ENCODE measurements at places on chromosomes 7 and 10.

GRCh38 chr7:114662002-114662677 lies 247.5 kb downstream of the FOXP2 start:
- DNase-seq = no peak

DNA sequence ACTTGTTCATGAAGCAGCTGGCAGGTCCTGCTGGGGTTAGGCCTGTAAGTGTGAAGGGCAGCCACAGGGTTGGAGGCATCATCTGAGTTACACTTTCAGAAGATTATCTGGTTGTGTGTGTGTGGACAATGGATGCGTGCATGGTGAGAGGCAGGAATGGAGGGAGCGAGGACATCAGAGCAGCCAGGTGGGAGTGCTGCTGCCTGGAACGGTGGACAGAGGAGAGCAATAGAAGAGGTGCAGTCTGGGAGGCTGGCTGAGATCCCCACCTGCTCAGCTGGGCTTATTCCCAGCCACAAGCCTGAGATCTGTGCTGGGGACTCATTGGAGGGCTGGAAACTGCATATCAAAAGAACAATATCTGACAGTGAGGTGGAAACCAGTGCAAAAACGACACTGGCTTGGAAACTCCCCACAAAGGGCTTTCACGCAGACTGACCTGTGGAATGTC lies 17.9 kb downstream of the ZNF488 start:
- no peak for DNase-seq

DNA sequence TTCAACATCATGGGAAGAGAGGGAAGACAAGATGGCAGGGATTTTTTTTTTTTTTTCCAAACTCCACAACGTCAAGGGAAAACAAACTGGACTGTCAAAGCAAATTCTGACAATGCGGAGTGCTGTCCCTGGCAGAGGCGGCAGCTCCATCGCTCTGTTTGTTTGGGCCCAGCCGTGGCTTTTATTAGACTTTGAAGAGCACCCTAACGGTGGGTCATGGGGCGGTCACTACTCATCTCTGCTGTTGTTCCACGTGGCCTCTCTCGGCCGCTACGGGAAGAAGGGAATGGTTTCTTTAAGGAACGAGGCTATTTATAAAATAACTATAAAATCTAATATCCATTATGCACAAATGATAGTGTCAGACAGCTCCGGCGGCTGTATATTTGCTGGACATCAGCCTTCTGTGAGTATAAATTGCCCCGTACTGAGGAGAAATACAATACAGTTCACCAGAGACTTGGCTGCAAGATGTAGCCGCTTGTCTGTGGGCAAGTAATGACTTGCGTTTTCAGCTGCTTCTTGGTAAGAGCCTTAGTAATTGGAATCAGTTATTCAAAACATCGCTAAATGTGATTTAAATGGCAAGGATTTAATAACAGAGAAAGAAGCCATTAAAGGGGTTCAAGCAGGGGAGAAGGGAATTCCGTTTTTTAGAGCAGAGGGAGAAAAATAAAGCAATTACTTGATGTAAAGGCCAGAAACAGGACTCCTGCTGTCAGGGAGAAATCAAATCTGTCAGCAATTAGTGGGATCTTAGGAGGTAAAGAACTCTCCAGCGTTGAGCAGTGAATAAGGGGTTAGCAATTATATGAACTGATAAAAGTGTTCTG lies 61.7 kb upstream of the RAB11FIP2 start:
- DNase-seq = no peak

- no peak for DNase-seq
These were observed 99.8 kb downstream of the SND1 start for GRCh38 chr7:127751490-127752448.

GRCh38 chr10:132806561-132807003 lies 20.6 kb upstream of the NKX6-2 start:
- DNase-seq = no peak

DNA sequence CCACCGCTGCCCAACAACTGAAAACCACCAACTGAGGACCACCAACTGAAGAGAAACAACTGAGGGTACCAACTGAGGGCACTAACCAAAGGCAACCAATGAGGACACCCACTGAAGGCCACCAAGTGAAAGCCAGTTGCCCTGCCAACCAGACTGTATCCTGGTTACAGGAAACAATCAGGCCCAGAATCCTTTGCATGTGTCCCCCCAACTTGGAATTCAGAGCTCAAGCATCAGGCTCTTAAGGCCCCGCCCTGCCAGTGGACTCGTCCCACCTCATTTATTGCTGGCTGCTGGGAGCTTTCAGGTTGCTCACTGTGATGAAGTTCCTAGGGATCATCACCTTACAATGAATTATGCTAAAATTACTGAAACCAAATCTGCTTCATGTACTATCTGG lies 76.6 kb upstream of the ABI1 start:
- no peak for DNase-seq

DNA sequence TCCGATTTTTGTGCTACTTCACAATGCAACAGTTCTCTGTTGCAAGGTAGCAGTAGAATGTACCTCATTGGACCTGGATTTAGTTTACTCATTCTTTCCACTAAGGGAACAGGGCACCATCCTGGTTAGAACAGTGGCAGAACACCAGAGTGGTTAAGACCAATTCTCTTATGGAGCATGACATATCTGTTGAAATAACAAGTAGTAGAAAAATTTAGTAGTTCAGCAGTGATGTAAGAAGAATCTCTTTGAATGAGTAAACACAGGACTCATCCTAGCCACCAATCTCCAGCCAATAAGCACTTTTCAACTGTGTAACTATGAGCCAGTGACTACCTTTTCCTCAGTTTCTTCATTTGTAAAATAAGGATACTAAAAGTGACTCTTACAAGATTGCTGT lies 2.4 kb downstream of the ANKRD22 start:
- DNase-seq = no peak

GRCh38 chr7:135790371-135790977 lies 41.9 kb upstream of the FAM180A start:
- no peak for DNase-seq

DNA sequence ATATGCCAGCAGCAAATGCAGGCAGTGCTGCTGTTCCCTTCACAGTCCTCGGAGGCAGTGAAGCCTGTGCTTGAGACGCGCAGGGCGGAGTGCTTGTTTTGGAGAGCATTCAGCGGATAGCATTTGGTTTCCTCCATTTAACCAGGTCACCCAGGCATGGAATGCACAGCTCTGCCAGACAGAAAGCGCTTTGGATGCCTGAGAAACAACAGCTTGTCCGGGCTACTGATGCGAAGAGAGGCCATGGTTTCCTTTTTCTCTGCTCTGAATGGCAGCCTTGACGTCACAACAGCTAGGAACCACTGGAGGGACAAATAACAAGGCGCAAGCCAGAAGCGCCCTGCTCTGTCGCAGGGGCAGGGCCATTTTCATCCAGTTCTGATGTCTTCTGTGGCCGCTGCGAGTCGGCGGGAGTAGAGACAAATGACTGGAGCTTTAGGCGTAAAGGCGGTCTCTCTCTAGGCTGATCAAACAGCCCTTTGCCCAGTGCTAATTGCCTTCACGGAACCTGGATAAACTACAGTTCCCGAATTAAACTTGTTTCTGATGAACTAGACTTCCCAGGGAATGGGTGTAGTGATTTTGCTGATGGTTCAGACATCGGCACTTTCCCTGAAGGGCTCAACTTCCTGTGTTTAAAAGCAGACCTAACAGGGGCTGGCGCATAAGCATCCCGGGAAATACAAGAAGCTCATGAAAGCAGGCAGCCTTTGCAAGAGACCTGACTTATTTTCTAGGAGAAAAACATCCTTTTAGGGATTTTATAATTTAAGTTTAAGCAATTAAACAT lies 187.6 kb upstream of the KLF14 start:
- no peak for DNase-seq

DNA sequence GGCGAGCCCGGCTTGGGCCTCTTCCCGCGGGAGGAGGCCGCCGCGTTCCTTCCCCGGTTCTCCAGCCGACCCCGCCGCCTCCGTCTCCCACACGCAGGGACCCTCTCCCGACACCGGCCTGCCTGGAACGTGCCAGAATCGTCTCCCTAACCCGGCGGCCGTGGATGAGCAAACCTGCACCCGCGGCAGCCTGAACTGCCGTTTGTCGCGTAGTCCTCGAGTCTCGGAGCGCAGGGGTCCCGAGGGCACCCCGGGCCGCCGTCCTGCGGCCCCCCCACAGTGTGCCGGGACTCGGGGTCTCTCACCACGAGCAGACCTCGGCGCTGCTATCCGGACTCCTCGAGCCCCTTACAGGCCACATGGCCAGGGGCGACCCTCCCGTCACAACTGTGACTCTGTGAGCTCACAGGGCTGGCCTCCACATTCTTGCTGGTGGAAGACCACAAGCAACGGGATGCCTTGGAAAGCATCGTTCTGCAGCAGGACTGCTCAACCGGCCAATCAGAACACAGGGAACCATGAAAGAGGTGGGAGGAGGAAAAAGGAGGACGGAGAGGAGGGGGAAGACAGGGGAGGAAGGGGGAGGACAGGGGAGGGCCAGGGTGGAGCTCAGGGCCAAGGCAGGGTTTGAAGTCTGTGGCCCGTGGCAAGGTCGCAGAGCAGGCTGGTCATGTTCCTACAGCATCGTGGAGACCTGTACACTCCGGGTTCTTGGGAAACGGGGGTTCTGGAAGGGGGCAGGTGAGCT lies 276.9 kb downstream of the DNAJB6 start:
- DNase-seq = no peak

DNA sequence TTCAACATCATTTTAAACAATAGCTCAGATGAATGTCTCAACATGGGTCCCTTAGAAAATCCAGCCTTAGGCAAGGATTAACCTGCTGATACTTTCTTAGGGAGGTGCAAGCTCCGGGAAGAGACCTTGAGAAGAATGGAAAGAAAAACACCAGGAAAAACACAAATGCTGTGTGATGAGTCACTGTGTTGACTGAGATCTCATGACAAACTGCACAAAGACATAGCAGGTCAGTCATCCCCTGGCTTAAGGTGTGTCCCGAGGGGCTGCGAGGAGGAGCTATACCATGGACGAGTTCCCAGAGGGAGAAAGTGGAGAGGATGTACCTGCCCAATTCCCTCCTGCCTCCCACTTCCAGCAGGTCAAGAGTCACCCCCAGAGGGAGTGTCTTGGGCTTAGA lies 98.0 kb downstream of the TEX36 start:
- no peak for DNase-seq

- DNase-seq = no peak
These were observed 492.0 kb downstream of the KIF20B start for GRCh38 chr10:90193240-90193985.

- no peak for DNase-seq
These were observed 439 bp downstream of the RBP4 start for GRCh38 chr10:93600446-93601145.

- DNase-seq = no peak
These were observed 157.0 kb downstream of the MDFIC start for GRCh38 chr7:115078851-115079250.

GRCh38 chr10:129165076-129165720 lies 301.8 kb upstream of the MGMT start:
- no peak for DNase-seq

GRCh38 chr7:158015403-158016179 lies 572.0 kb downstream of the PTPRN2 start:
- no peak for DNase-seq

All from stimulated activated CD8-positive, alpha-beta memory T cell treated with anti-CD3 and anti-CD28 coated beads, Interleukin-7, amount 100 ng/mL, for 4 hours (primary cell).